DMS 273 treated with DMSO at 0.1 percent for 48 hours (cell line): ENCODE measurements at places on chromosomes 13 and 19.

GRCh38 chr19:39759457-39760184, 19.0 kb upstream of the LEUTX start:
- no peak for DNase-seq

GRCh38 chr13:29546662-29547061, 48.8 kb downstream of the SLC7A1 start:
- no peak for DNase-seq

- no peak for DNase-seq
Observed at GRCh38 chr13:99004978-99005377, 27.1 kb upstream of the DOCK9 start.

DNA sequence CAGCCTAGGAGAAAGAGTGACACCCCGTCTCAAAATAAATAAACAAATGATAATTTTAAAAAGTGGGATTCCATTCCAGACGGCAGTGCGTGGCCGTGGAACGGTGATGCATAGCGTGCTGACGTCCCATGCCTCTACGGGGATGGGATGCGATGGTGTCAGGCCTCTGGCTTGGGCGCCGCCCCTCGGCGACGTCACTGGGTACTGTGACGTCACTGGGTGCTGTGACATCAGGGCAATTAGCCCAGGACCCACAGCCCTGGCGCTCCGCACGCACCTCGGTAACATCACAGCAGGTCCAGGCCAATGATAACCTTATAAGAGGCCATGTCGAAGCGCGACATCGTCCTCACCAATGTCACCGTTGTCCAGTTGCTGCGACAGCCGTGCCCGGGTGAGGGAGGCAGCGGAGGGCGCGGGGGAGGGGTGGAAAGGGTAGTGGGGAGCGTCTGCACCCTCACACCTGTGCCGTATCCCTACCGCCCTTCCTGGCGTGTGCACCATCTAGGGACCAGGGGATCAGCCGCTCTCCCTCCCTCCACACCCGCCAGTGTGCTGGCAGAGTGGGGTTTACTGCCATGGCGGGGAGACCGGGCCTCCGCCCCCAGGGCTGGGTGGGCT, at the start of gene GAPDHS:
Gene GAPDHS (plus strand): TSS at position 256 of the 621 bp plus-strand sequence. CDS start 72 bp downstream, at position 328.
- no peak for DNase-seq

DNA sequence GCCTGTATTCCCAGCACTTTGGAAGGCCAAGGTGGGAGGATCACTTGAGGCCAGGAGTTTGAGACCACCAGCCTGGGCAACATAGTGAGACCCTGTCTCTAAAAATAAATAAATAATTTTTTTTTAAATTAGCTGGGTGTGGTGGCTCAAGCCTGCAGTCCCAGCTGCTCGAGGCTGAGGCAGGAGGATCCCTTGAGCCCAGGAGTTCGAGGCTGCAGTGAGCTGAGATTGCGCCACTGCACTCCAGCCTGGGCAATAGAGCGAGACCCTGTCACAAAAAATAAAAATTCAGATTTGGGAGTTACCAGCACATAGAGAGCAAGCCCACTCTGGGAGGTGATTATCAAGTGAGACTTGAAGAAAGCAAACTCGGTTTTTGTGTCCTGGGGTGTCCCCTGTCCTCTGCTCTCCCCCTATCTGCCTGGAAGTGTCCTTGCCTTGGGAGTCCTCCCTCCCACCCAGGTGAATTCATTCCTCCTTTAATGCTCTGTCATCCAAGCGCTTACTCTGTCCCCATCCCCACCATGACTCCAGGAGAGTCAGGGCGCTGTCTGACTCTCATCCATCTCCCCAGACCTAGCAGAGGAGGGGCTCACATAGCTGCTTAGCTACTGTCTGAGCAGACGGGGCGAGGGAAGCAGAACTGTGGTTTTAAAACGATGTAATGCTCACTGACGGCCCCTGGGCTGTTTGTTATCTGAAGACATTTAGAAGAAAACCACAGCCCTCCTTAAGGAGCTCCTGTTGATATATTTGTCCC, 146.8 kb downstream of the STK24 start:
- DNase-seq = no peak

DNA sequence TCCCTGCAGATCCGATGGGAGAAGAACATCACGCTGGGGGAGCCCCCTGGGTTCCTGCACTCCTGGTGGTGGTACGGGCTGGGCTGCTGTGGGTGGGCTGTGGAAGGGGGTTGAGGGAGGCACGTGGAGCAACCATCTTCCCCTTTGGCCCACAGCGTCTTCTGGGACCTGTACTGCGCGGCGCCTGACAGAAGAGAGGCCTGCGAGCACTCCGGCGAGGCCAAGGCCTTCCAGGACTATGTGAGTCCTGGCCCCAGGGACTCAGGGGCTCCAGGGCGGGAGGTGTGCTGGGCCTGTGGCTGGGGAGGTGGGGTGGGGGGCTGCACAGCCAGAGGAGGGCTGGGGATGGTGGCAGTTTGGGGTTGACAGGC, 8.5 kb downstream of the SSBP4 start:
- DNase-seq = no peak

DNA sequence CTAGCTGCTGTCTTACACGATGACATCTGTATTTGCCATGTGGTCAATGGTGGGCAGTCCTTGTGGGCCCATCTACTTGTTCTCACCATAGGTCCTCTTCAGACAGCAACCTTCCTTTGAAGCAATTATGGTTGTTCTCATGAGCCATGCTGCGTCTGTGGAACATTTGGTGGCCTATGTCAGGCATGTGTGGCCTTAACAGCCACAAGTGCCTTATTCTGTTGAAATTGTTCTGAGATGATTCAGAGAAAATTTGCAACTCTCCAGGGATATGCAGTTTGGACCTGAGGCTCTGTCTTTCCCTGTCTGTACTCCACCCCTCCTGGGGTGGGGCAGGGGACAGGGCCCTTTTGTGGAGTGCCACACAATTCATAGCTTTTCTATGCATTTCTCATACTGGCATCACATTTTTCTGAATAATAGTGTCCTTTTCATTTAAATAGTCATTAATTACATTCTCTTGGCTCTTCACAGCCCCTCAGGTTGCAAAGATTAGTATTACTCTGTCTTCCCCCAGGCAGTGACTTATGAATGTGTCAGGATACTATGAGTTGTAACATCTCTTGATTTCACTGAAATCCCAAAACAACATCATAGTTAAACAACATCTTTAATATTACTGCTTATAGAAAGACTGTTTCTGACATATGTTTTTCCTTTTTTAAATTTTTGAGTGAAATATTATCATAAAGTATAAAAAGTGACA, 102.1 kb downstream of the ITGBL1 start:
- DNase-seq = no peak

DNA sequence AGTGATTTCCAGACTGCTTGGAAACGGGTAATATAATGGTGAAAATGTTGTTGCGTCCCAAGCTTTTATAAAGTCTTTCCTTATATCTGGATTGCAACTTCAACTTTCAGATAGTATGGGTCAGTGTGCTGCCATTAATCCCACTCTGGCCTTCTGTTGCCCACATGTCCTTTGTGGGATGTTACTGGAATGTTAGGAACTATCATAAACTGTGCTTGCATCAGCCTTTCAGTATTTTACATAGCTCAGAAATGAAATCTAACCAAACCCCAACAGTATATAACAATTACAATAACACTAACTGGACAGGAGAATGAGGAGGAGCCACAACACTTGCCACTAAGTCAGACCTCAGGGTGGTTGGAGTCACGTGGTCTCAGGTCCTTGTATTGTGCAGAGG, 78.9 kb downstream of the LNX2 start:
- no peak for DNase-seq

DNA sequence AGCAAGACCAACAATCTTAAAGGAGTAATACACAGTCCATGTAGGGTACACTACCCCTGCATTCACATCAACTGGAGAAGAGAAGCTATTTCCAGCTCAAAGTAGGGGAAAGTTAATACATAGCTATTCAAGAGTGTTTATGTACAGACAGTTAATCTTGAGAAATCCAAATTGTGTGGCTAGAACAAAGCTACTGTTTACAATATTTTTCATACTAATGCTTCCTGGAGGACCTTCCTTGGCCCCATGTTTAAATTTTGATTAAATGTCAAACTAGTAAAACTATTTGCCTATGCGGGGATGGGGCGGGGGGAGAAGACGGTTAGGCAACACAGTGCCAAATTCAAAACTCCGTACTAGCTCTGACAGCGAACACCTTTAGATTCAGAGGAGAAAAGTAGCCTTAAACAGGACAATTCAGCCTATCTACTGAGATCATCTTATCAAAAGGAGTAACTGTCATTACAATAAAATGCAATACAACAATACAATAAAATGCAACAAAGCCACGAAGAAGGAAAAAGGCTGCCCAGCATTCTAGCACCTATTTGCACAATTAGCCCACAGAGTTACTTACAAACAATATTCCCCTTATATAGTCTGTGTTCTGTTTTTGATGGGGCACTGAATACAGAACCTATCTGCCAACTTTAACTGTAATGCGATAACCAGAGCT, 29.1 kb downstream of the BRD4 start:
- DNase-seq = no peak

- no peak for DNase-seq
Observed at GRCh38 chr13:71758828-71759227, 108.2 kb downstream of the DACH1 start.

GRCh38 chr19:4969772-4970531, 1.0 kb downstream of the KDM4B start:
- DNase-seq = no peak

GRCh38 chr13:27504868-27505194, 54.5 kb upstream of the MTIF3 start:
- no peak for DNase-seq

DNA sequence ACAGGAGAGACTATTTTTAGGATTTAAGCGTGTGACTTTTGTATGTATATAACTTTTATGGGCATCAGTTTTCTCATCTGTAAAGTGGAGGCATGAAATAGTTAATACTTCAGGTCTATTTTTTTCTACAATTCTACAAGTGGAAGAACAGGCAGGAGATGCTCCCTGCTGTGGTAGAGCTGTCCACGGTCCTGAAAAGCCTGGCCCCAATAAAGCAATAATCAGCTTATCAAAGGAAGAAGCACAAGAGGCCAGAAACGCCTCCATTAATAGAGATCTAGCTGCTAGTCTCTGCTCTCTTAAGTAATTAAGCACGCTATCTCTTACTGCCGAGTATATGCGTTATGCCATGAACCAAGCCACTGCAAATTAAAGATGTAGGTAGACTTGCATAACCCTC, 28.0 kb upstream of the WASF3 start:
- DNase-seq = no peak

- no peak for DNase-seq
Observed at GRCh38 chr19:1252221-1252820, 3.9 kb downstream of the MIDN start.

GRCh38 chr13:38866649-38867048, 124.0 kb downstream of the STOML3 start:
- DNase-seq = no peak

DNA sequence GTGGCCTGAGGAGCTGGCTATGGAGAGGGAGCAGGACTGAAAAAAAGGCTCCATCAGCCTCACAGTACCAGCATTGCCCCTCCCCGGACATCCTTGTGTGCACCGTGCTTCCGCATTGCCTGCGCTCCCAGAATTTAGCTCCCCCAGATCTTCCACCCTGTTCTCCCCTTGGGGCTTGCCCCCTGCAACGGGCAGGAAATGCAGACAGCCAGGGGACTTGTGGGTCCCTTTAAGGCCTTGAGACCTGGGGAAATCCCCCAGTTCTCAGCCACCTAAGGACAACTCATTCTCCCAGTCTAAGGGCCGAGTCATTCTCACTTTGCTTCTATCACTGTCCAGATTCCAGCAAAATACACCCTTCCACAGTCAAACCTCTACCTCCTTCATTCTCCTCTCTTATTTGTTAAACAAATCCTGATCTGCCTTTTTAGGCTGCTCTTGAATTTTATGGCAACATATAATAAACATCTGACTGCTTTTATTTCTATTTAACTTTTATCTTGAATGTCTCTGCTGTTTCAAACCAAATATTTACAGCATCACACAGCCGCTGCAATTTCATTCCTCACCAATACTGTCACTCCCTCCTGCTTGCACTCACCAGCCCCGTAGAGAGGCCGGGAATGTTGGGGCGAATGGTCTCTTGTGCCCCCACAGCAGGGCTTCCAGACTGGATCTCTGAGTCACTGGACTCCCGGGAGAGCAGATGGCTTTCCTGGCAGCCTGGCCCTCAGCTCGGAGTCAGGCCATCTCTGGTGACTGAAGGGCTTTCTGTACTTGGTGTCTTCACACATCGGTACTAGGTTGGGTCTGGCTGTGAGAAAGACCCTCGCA, 221.9 kb downstream of the TSHZ3 start:
- DNase-seq = no peak

- peak; percentile 76 for DNase-seq
Observed at GRCh38 chr13:75537401-75538365, at the start of gene COMMD6. COMMD6 (minus strand) TSS chr13:75537841; CDS start chr13:75537805, 36 bp downstream.

DNA sequence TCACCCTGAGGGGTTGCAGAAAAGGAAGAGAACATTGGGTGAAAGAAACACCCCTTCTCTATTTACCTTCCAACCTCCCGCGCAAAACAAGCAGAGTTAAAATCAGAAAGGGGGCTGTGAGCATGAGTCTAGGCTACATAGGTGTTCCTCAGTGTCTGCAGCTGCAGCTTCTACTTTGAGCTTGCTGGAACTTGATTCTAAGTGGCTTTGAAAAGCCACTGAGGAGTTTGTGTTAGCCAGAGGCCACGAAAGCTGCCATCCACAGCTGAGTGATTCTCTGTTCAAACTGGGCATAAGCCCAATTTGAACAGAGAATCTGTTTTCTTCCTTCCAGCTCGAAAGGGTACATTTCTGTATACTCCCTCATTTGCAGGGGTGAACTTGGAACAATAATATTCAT, 343.9 kb downstream of the PCDH9 start:
- no peak for DNase-seq

DNA sequence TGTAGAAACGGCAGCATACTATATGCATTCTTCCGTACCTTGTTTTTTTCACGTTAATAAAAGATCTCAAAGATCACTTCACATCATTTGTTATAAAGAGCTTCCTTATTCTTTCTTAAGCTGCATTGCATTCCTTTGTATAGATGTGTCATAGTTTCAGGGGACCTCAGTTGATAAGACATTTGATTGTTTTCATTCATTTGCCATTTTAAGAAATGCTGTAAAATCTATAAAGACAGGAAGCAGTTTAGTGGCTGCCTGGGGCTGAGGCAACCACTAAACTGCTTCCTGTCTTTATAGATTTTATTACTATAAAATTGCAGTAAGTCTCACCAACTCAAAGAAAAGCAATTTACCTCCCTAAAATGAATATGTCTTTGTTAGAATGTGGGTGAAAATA, 59.4 kb downstream of the ZDHHC20 start:
- DNase-seq = no peak
